ENCODE measurements at places on chromosomes 6 and 20.

DNA sequence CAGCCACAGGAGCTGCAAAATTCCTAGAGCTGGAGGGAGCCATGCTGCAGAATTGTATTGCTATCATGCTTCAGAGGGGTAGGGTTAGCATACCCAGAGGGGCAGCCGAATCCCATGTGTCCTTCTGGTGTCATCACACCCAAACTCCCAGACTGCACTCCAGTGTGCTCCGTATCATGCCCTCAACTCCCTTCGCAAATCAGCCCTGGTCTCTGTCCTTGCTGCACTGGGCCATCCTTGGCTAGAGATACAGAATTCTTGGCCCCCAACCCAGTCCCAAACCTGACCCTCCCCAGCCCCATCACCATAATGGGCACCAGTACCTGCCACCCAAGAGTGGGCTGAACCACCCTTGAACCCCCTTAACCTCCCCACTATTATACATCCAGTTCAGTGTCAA, 138.3 kb downstream of the ANKRD60 start:
- DNase-seq: no peak

- no peak for DNase-seq
Measured at GRCh38 chr6:20702366-20702765, 168.1 kb downstream of the CDKAL1 start.

- no peak for DNase-seq
Measured at GRCh38 chr20:62838128-62838891, 21.5 kb downstream of the COL9A3 start.

DNA sequence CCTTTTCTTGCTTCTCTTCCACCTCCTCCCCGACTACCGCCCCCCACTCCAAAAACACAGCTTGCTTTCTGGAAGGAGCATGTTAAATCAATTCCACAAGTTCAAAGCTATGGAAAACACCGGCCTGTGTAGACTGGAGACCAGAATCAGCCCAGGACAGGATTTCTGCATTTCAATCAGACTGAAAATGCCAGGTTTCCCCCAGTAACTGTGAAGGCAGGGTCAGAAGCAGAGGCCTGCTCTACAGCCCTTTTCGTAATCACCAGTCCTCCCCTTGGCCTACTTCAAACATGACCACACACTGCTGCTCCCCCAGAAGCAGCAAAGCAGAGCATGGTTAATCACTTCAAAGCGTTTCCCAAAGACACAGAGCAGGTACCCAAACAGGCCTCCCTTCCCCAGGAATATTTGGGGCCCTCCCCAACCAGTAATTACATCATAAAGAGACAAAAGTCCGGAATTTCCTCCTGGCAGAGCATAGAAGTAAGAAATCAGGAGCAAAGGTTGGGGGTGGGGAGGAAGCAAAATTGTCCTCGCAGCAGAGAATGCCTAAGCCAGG, 38.4 kb downstream of the ZMYND8 start:
- no peak for DNase-seq

DNA sequence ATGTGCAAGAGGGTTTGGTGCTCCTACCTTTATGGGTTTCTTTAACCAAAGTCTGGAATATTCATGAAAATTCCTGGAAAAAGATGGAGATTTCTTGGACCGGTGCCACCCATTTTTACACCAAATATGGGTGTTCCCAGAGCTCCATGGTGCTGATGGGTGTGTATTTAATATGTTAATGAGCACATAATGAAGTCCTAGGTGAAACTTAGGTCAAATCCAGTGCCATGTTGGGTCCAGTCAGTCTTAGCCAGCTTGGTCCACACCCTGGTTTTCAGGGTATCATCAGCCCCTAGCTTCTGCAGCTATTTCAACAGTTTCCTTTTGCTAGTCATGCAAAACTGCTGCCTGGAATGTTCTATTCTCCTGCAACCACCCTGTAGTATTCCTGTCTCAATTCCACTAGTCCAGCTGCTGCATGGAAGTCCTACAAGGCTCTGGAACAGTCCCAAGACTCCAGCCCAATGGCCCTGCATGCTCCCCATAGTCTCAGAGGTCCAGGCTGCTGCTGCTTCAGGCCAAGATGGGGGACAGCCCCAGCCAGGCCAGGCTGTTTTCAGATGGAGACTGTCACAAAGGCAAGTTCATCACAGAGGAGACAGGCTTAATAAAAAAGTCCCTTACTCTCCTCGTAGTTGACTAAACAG, 31.8 kb downstream of the CST9L start:
- DNase-seq: no peak
